ENCODE measurements at places on chromosomes 12 and 14.

GRCh38 chr14:71803539-71804260, 128.5 kb upstream of the RGS6 start:
- peaks cover 8% of the 10 kb centered on the region for H3K4me1 ChIP-seq
- H3K27ac ChIP-seq: no peak overlapping the region
- no peaks in the 10 kb centered on the region for H3K36me3 ChIP-seq

DNA sequence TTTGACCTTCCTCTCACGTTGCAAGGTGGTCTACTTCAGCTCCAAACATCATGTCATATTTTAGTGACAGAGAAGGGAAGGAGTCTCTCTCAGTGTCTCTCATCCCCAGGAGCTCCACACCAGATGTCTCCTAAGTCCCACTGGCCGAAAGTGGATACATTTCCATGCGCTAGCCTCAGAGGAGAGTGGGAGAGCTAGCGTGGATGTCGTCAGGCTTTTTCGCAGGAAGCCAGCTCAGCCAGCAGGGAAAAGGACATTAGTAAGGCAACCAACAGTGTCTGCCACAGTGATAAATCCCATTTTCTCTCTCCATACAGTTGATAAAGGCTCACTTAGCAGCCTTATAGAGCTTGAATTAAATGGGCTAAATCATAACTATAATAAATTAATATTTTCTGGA, 155.7 kb downstream of the PELI2 start:
- H3K4me1 ChIP-seq: peaks cover 43% of the 10 kb centered on the region
- H3K36me3 ChIP-seq: no peaks in the 10 kb centered on the region
- no peaks in the 10 kb centered on the region for H3K27me3 ChIP-seq

- H3K36me3 ChIP-seq: no peaks in the 10 kb centered on the region
- no peak for DNase-seq
- no peak overlapping the region for H3K4me3 ChIP-seq
- H3K4me1 ChIP-seq: no peaks in the 10 kb centered on the region
- H3K27me3 ChIP-seq: no peaks in the 10 kb centered on the region
- H3K27ac ChIP-seq: no peak overlapping the region
Observed at GRCh38 chr14:55749201-55749812, 169.3 kb downstream of the KTN1 start.

GRCh38 chr14:105166571-105167302, 1.8 kb downstream of the JAG2 start:
- H3K4me1 ChIP-seq: no peaks in the 10 kb centered on the region
- H3K27ac ChIP-seq: no peak overlapping the region
- peaks cover 21% of the 10 kb centered on the region for H3K27me3 ChIP-seq
- no peaks in the 10 kb centered on the region for H3K36me3 ChIP-seq

DNA sequence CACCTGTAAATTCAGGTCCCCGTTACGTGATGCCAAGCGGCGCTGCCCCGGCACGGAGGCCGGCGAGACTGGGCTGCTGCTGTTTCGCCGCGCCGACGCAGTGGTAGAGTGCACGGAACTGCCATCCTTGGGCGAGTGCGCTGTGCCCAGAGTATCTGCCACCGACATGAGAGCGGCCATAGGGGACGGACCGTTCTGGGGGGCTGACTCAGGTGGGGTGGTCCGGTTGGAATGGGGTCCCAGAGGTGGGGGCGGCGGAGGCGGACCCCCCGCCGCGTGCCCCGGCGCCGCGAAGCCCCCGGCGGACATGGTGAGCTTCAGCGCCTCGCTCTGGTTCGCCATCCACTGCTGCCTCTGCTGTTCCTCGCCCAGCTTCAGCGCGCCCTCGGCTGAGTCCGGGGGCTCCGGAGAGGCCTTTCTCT, 2.8 kb downstream of the IRF2BPL start:
- H3K4me1 ChIP-seq: peaks cover 35% of the 10 kb centered on the region
- peaks cover 12% of the 10 kb centered on the region for H3K36me3 ChIP-seq
- H3K27me3 ChIP-seq: no peaks in the 10 kb centered on the region

DNA sequence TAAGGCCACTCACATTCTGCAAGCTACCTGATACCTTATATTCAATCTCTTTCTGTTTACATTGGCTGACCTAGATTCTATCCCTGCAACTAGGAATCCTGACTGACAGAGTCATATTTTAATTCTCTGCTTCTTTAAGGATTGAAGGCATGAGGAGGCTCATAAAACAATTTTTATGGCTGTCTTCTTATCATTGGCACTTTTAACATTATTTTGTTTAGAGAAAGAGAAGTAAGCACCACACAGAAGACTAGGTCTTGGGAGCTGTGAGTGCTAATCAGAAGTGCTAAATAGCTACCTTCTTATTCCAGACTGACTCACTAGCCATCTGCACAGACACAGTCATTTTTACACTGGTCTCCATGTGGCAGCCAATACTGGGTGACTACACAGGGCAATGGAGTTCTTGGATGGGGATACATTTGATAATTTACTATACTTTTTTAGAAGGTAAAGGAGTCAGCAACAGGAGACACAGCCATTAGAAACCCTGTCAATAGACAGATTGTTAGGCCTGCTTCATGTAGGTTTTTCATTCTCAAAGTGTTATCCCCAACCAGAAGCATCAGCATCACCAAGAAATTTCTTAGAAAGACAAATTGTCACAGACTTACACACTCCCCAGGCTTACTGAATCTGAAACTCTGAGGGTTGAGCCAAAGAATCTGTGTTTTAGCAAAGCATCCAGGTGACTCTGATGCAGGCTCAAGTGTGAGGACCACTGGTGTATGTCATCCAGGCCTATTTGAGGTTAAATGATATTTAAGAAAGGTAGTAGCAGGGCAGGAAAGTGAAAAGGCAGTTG, 214.1 kb downstream of the DUSP6 start:
- H3K27me3 ChIP-seq: no peaks in the 10 kb centered on the region
- peak overlapping the region; percentile 17 for H3K27ac ChIP-seq
- DNase-seq: peak; percentile 46

DNA sequence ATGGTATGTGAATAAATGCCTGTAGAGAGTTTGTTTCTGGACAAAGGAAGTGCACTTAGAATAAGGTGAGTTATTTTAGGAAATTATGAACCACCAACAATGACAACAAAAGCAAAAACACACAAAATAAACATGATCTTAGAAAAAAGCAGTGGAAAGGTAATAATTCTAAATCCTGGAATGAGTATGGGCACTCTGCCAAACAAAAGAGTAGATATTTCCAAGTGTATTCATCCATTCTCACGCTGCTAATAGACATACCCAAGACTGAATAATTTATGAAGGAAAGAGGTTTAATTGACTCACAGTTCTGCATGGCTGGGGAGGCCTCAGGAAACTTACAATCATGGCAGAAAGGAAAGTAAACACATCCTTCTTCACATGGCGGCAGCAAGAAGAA, 269.3 kb upstream of the NPAS3 start:
- H3K27ac ChIP-seq: no peak overlapping the region
- H3K27me3 ChIP-seq: no peaks in the 10 kb centered on the region
- no peaks in the 10 kb centered on the region for H3K36me3 ChIP-seq
- H3K4me3 ChIP-seq: no peak overlapping the region

- H3K4me3 ChIP-seq: no peak overlapping the region
- H3K27ac ChIP-seq: no peak overlapping the region
- H3K4me1 ChIP-seq: no peaks in the 10 kb centered on the region
- no peak for DNase-seq
- H3K36me3 ChIP-seq: no peaks in the 10 kb centered on the region
Observed at GRCh38 chr14:97850466-97850865, 1053.3 kb downstream of the VRK1 start.

DNA sequence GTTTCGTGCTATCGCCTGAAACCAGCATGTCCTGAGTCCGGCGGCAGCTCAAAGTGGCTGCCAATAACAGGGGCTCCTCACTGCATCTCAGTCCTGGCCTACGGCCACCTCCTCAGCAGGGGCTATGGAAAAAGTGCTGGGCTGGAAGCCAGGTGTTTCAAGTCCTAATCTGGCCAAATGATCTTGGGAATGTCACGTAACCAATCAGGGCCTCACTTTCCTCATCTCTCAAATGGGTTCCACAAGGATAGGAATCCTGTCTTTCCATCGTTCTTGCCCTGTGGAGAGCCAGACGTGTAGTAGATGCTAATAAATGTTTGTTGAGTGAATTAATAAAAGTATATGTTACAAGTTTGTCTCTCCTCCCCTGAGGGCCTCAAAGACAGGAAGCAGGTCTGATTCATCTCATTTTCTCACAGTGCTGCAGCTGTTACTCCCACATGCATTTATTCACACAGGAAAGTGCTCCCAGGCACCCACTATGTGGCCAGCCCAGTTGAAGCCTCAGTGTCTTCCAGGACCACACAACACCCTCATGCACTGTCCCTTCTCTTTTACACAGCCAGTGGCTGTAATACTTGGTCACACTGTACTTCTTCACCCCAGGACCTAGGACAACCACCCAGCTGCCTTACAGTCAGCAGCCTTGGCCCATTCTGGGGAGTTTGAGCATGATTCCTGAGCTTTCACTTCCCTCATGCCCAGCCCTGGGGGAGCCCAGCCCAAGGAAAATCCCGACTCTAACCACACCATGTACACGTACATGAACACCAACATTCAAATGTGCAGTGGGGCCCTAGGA, 5.0 kb downstream of the CMKLR1 start:
- peak overlapping the region; percentile 58 for H3K27ac ChIP-seq
- peaks cover 36% of the 10 kb centered on the region for H3K4me1 ChIP-seq
- H3K27me3 ChIP-seq: no peaks in the 10 kb centered on the region
- DNase-seq: peak; percentile 84
